ENCODE measurements at places on chromosomes 2 and 18.

DNA sequence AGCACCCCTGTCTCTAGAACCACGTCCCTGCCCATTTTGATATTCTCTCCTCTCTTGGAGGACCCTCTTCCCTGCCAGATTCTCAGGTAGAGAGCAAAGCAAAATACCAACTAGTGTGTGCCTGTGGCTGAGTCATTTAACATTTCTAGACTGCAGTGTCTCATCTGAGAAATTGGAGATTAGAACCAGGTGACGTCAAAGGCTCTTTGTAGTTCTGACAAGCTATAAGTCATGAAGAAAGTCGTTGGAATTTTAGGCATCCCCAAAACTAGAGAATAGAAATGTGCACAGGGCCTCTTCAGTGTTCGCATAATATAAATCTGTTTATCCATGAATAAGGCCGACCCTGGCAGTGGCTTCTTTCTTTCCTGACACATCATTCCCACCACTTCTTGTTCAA lies 74.4 kb upstream of the TANC1 start:
- peak; percentile 59 for DNase-seq

DNA sequence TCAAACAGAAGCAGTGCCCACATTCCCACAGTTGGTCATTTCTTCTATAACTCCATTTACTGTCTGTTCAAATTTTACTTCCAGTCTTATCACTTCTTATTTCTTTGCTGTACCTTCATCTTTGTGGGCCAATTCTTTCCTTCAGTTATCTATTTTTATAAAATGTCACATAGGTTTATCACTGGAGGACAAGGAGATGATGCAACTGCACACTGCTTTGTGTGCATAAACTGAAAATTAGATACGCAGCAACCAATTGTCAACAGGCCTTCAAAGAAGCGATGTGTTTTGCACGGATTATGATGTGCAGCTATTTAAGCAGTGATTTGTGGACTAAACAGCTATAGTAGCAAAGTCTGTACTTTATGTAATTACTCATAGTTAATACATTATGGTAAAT lies 726.8 kb upstream of the GCFC2 start:
- DNase-seq: no peak

GRCh38 chr2:71505086-71505769 lies 51.9 kb downstream of the DYSF start:
- DNase-seq: no peak

DNA sequence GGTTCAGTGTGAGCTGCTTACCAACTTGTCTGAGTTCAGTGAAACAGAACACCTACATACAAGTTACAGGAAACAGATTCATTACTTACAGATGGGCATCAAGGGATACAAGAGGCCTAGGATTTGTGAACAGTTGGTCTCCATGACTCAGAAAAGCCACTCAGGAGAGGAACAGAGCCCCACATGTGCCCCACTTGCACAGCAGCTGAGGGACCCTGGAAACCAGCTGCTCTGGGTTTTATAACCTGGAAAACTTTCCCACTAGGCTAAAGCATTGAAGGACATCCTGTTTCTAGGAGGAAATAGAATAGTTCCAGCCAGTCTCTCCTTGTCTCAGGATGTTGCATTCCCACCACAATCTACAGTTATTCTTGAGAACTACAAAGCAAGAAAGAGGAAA lies 530.0 kb downstream of the ZNF804A start:
- DNase-seq: no peak

DNA sequence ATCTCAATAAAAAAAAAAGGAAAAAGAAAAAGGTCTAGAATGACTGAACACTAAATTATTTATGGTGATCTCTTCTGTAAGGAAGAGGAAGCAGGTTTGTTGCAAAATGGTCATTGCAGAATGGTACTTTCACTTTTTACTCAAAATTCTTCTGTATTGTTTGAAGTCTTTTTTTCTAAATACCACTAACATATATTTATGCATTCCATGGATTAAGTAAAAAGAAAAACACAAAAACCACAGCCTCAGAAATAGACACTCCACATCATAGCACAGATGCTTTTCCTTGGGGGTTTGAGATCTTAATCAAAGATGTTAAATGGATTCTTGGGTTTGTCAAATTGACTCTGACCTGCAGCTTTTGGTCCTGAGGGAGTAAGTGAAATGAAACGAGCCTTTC lies 47.4 kb downstream of the RHOB start:
- DNase-seq: no peak

DNA sequence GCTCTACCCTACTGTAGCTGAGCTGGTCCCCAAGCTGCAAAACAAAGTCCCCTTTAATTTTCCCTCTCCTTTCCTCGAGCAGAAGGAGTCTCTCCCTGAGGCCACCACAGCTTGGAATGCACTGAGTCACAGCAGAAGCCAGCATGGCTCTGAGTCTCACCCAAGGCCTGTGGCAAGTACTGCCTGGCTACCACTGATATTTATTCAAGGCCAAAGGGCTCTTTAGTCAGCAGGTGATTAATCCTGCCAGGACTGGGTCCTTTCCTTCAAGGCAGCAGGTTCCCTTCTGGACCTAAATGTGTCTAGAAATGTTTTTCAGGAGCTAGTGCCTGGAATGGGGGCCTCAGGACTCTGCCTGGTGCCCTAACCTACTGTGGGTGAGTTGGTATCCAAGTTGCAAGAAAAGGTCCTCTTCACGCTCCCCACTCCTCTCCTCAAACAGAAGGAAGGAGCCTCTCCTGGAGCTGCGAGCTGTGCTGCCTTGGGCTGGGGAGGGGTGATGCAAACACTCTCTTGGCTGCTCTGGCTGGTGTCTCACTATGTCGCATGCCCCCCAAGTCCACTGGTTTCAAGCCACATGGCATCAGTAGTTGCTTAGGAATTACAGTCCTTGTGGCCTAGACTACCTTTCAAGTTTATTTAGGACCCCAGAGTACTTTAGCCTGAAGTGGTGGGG lies 53.4 kb downstream of the CD28 start:
- peak; percentile 62 for DNase-seq

- DNase-seq: no peak
Observed at GRCh38 chr2:135095591-135095990, 43.5 kb downstream of the RAB3GAP1 start.

- peak; percentile 21 for DNase-seq
Observed at GRCh38 chr2:241272303-241273209, 42.9 kb downstream of the HDLBP start.

- peak; percentile 52 for DNase-seq
Observed at GRCh38 chr2:216799873-216800431, 59.9 kb downstream of the TNP1 start.

DNA sequence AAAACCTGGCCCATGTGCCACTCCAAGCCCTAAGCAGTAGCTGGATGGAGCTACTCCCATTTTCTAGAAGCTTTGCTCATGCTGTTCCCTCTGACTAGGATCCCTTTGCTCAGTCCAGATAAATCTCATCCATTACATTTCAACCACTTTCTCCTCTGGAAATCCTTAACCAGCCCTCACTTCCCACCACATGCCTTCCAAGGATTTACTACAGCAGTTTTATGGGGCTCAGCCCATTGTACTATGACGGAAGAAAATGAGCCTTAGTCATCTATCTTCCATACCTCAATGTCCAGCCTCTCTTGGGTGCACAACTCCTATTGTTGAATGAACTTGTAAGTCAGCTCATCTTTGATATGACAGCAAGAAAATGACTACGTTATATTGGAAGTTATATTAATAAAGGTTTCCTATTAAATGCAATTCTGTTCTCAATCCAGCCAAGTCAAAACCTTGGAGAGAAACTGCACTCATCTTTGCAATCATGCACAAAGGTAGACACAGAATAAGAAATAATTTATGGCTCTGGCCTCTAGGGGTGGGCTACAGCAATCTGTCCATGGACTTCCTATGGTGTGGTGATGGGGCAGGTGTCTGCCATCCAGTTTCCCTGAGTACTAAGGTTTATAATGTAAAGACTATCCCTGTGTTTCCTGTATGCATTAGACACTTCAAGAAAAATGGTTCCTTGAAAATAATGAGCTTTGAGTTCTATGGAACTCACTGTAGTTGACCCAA lies 3.4 kb downstream of the B4GALT6 start:
- no peak for DNase-seq

GRCh38 chr2:36290306-36290856 lies 65.2 kb upstream of the CRIM1 start:
- peak; percentile 39 for DNase-seq

DNA sequence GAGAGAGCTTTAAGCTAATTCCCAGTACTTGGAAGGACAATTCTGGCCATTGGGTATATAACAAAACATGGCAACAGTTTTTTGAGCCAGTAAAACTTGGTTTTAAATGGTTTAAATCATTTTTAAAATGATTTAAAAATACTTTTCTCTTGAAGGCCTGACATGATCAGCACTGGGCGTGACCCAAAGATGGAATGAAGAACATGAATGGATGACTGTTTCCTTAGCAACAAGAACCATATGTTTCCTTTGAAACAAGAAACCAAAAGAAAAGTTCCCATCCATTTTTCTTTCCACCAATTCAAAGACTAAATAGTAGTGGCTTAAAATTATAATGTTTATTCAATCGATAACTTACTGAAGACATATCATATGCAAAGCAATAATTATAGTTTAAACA lies 348.3 kb upstream of the FIGN start:
- DNase-seq: no peak

DNA sequence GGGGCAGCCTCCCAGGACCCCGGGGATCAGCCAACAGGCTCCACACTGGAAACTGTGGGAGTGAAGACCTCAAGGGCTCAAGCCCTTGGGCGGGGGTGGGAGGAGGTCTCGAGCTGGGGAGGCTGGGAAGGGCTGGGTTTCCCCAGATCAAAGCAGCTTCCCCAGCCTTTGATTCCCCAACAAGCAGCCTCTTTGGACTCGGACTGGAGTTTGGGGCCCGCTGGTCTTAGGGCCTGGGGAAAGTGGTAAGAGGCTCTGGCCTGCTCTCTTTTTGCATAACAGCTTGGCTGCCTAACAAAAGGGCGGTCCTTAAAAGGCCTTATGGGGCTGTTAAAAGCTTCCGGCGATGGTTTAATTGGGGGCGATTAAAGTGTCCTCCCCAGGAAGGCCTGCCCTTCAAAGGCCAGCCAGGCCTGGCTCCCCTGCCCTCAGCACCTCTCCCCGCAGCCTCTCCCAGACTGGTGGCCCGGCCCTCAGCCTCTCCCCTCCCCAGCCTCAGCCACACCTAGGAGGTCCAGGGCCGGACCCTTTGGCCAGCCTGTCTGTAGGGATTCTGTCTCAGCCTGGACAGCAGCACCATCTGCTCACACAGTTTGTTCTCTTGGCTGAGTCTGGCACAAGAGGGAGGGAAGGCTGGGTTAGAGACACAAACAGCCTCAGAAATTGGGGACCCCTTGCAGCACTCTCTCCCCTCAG lies 39.6 kb downstream of the ZFP36L2 start:
- no peak for DNase-seq

GRCh38 chr2:98730707-98731040 lies 258 bp downstream of the MGAT4A start:
- no peak for DNase-seq

- DNase-seq: no peak
Observed at GRCh38 chr18:65632236-65632635, 118.6 kb upstream of the CDH7 start.

DNA sequence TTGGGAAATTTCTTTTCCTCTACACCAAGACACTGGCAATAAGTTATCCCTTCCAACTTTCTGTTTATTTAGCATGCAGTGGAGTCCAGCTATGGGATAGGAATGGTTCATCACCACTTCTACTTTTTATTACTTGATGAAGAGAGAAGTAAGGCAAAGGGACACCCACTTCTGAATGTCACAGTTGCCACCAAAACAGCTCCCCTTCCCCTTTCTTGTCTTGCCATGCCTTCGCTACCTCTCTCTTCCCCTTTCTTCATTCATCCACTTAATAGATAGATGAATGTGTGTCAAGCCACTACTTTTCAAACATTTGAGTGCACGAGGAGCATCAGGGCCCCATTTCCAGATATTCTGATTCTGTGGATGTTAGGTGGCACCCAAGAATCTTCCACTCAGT lies 59.6 kb downstream of the KCTD18 start:
- no peak for DNase-seq

GRCh38 chr18:74942319-74942910 lies 266.5 kb downstream of the PTGR3 start:
- DNase-seq: no peak

GRCh38 chr2:206557321-206557720 lies 85.0 kb upstream of the FAM237A start:
- no peak for DNase-seq

DNA sequence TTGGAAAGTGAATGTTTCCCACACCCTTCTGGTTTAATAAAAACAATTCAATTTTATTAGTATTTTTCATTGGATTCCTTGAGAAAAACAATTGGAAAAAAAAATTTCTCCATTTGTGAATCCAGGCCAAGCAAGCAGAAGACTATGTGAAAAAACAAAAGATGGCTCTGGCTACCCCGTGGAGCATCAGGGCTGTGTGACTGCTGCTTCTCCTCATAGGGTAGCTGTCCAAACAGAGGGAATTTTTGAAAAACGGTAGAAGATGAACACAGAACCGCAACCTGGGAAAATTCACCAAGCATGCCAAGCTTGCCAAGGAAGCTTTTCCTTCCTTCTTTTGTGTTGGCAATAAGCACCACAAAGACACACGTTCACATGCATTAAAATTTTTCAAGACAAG lies 71.3 kb upstream of the ACVR2A start:
- DNase-seq: no peak

Measured in GM04503 (cell line).